KBM-7 (cell line): ENCODE measurements at places on chromosomes 11 and 22.

DNA sequence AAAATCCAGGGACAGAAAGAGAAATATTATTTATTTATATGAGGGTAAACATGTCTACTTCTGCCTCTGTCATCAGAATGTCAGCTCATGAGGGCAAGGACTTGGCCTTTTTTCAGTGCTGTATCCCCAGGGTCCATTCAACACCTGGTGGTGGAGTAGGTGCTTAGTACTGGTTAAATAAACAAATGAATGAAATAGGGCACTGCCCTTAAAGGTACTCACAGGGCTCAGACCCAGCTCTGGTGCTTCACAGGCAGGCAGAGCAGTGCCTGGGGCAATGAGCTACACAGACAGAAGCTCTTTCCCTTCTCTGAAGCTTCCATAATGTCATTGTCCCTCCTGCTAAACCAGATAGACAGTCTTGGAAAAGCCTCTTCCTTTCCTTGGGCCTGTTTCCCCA, 30.9 kb downstream of the P4HA3 start:
- no peak for DNase-seq

DNA sequence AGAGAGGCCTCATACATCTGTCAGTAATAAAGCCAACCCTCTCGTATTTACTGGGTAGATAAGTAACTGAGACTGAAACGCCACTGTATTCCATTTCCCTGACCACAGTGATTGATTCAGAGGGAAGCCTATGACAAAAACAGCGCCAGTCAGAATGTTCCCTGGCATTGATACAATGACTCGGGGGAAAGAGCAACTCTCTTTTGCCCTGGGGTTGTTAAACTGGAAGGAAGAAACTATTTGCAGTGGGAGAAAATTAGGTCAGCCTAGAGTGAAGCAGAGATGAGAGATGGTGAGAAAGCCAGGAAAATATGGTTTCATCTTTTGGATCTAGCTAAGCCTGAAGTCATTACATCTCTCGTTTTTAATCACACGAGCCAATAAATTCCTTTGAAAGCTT, 48.6 kb upstream of the RBFOX2 start:
- DNase-seq: no peak

DNA sequence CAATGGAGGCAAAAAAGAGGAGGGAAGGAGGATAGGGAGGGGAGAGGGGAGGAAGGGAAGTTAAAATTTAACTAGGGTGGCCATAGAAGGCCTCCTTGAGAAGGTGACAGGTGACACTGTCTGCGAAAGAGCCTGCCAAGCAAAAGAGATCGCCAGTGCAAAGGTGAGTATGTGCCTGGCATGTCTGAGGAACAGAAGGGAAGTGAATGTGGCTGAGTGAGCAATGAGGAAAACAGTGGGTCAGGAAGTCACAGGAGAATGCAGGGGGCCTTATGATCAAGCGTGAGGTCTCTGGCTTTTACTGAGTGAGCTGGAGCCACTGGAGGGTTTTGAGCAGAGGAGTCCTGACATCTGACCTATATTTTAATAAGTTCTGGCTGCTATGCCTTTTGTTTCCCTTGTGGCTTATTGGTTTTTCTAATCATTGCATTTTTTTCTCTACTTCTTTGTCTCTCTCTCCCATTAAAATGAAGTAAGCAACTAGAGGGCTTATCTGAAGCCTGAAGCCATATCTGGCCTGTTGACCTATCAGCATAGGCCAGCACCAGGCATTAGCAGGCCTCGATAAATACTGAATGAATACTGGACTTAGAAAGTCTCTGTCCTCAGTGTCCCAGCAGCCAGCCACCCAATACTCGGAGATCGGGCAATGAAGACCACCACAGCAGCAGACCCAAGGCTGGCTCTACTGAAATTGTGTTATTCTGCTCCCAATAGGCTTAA, 5.6 kb downstream of the AP1B1 start:
- DNase-seq: no peak

DNA sequence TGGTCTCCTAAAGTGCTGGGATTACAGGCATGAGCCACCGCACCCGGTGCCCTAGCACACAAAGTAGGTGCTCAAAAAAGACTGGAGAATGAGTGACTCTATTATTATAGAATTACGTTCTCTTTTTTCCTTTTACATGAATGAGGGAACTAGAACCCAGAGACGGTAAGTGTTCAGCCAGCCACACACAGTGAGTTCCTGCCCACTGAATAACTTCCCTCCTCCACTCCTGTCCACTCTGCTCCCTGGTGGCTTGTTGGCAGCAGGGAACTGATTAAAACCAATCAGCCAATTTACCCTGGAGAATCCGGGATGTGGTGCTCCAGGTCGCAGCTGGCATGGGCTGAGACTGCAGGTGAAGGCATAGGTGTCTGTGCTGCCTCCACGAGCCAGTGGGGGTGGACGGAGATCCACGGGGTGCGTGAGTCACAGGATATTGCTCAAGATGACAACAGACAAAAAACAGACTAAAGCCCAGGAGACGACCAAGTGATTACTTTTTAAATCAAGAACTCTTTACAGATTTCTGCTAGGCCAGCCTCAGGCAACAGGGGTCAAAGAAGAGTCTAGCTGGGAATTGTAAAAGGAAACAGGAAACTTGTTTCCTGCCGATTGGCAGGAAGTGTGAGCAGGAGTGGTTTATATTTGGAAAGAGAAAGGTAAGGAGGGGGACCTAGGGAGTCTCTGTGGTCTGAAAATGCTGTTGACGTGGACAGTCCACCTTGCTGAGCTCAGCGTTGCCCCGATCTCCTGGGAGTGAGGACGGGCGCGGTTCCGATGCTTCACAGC, 95.2 kb upstream of the TP53I11 start:
- peak; percentile 16 for DNase-seq

DNA sequence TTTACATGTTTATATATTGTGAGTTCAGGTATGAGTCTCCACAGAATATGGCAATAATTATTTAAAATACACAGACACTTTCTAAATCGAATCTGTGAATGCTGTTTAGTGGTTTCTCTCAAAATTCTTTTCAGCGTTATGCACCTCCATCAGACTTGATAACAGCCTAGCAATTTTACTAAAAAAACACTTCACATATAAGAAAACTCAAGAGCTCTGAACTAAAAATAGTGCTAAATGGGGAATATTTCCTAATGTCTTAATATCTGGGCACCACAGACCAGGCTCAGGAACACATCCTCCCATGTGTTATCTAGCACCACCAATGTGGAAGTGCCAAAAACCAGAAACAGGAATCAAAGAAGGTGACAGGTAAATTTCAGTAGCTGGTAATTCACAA, 47.9 kb downstream of the ARHGAP32 start:
- DNase-seq: no peak

DNA sequence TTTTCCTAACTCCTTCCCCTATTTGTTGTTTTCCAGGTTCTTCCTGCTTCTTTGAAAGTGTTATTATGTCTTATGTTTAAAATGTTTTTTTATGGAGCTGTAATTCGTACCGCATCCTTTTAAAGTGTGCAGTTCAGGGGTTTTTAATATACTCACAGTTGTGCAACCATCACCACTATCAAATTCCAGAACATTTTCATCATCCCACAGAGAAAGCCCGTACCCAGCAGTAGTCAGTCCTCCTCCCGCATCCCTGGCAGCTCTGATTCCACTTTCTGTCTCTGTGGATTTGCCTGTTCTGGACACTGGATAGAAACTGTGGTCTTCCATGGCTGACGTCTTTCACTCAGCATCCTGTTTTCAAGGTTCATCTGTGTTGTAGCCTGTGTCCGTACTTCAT, 73.7 kb downstream of the JAM3 start:
- no peak for DNase-seq

GRCh38 chr11:79794484-79795393, 353.9 kb upstream of the TENM4 start:
- DNase-seq: no peak

- DNase-seq: peak; percentile 44
These were observed 179.4 kb downstream of the ARHGAP42 start for GRCh38 chr11:100866453-100866852.

DNA sequence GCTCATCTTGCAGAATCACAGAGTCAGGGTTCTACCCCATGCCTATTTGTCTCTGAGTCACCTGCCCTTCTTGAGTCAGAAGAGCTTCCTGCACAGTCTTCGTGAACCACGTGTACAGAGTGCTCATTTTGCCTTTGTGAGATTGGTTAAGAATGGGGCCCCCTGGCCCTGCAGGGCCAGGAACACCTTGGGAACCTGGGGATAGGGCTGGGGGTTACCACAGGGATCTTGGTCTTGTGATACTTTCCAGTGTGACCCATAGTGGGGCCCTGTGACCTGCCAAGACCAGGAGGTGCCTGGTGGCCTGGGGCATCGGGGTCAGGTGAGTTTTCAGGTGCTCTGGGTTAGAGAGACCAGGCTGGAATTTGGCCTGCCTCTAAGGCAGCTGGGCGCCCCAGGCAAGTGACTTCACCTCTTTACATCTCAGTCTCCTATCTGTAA, 9.4 kb downstream of the TMPRSS13 start:
- DNase-seq: no peak

- no peak for DNase-seq
These were observed 215.0 kb upstream of the E2F8 start for GRCh38 chr11:19455731-19456130.

DNA sequence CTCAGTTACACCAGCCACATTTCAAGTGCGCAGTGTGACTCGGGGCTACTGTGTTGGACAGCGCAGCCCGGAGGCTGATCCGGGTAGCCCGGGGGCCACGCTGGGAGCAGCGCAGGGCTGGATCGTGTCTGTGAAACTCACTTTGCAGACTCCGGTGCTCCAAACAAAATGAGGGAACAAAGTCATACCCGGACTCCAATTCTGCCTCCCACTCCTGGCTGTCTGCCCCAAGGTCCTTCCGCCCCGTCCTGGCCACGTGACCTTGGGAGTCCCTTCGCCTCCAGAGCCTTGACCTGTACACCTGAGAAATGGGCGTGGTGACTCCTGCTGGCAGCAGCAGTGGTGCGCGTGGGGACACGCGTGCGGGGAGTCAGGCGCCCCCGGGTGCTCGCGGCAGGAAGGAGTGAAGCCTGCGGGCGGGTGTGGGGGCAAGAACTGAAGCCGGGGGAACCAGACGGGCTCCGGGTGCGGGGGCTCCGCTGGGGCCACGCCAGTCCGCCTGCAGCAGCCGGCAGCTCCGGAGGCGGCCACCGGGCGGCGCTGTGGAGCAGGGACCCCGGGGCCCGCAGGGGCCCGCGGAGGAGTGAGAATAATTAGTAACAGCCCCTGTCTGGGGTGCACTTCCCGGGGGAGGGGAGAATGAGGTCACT, 42.4 kb downstream of the KCNJ4 start:
- DNase-seq: peak; percentile 62

- DNase-seq: no peak
These were observed 859 bp upstream of the ACCS start for GRCh38 chr11:44065161-44065661.

GRCh38 chr11:61747192-61747966, 5.1 kb upstream of the MYRF start:
- peak; percentile 59 for DNase-seq

DNA sequence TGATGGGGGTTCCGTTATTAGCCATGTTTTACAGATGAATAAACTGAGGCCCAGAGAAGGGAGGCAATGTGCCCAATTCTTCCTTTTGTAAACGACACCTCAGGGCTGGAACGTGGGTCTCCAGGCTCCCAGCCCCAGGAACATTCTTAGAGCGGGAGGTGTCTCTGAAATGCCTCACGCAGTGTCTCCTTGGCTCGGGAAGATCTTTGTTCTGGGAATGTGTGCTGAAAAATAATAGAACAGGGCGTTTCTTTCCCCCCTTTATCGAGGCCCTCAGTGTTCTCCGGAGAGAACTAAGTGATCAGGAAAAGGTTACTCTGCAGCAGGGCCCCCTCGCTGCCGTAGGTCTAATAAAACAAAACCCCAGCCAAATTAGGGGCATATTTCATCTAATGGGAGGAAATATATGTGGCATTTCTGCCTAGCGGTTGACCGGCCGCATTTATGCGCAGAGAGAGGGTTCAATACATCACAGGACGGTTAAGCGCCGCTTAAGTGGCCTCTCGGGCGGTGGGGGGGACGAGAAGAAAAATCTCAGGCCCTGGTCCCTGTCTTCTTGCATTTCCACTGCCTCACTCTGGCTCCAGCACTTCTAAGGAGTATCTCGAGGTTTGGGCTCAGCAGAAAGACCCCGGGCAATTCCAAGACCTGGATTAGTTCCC, 564.3 kb downstream of the MN1 start:
- no peak for DNase-seq

DNA sequence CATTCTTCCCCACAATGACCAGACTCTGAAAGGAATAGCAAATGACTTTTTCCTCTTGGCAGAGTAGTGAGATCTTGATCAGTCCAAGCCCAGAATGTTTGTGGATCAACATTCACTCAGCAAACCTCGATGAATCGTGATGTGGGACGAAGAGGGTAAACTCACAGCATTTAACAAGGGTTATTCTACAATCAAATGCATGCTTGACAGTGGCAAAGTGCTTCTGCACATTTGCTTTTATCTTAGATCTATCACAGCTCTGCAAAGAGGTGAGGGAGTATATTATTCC, 31.8 kb downstream of the TMPRSS5 start:
- no peak for DNase-seq

DNA sequence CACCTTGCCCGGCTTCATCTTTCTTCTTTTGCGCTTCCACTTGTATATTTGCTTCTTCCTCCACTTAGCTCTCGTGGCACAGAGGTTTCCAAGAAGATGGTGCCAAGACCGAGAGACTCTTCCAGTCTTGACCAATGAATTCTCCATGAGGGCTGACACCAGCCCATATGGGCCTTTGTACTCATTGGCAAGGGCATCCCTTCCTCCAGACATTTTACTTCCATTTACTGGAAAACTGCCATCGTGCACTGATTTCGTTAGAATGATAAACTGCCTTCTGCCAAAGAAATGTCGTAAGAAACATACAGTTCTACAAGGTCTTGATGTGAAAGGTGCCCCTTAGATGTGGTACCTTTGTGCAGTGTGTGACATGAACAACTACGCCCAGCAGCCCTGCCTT, 4.7 kb upstream of the MIEF1 start:
- DNase-seq: no peak

DNA sequence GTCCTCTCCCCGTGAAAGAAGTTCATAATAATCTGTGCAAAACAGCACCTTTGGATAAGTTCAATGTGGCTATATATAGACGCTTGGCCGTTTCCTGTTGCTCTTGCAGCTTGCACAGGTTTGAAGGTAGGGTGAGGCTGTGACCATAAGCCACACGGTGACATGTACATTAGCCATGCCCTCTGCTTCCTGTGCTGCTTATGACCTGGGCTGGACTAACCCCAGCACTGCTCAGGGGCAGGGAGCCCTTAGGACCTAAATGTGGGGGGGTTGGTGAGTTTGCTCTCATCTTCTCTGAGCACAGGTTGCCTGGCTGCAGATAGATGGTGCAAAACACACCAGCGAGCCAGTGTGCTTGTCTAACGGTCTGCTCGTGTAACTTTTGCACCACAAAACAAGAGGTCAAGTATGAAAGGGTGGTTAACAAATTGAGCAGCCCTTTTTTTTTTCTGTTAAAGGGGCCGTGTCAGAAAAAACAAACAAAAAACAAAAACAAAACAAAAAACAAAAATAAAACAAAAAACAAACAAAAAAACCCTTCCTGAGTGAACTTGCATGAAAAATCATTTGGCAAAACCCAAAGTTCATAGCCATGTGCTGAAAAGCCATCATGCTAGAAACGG, 37.3 kb downstream of the FLI1 start:
- no peak for DNase-seq

- peak; percentile 11 for DNase-seq
These were observed 77.7 kb downstream of the MORC2 start for GRCh38 chr22:30890686-30891442.

- DNase-seq: no peak
These were observed 54.7 kb downstream of the SMIM38 start for GRCh38 chr11:69210310-69211035.
